ENCODE measurements at places on chromosomes 11 and 22. TPM values are rescaled to one million over a fixed set of nuclear protein-coding genes. Genes with fewer than 3 reads are reported as not detected.

KRTAP5-1 gene
- not detected for total RNA-seq

- DNase-seq = no peak
These were observed 1529.8 kb downstream of the FAM181B start for GRCh38 chr11:81203876-81204275.

DNA sequence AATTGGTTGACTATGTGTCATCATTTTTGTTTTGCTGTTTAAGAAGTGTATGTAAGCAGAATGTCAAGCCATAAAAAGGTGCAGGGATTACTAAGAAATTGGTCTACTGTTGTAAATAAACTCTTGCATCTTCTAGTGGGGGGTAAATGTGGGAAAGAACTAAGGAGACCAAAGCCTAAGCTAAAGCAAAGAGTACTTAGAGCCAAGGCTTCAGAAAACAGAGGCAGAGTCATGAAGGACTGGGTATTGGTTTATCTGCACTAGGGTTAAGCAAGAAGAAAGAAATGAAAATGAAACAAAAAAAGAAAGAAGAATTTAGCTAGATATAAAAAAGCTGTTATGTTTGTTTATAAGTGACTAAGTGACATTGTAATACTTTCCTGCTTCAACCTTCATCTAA, 628.1 kb downstream of the METTL15 start:
- no peak for DNase-seq

- DNase-seq = no peak
These were observed 53.1 kb downstream of the FBXO7 start for GRCh38 chr22:32527756-32528155.

DNA sequence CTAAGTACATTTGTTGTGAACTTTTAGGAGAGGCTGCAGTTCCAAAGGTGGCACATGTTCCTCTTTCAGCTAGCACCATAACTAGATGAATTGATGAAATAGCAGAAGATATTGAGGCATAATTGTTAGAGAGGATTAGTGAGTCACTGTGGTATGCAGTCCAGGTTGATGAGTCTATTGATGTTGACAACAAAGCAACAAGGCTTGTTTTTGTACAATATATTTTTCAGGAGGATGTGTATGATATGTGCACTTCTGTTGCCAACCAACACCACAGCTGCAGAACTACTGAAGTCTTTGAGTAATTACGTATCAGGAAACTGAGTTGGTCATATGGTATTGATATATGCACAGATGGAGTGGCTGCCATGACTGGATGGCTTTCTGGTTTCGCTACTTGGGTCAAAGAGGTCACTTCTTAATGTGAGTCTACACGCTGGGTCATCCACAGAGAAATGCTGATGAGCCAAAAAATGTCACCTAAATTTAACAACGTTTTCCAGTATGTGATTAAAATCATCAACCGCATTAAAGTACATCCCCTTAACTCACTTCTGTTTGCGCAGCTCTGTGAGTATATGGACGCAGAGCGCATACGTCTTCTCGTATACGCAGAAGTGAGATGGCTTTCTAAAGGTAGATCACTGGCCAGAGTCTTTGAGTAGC, 261.3 kb upstream of the ANO5 start:
- no peak for DNase-seq

DNA sequence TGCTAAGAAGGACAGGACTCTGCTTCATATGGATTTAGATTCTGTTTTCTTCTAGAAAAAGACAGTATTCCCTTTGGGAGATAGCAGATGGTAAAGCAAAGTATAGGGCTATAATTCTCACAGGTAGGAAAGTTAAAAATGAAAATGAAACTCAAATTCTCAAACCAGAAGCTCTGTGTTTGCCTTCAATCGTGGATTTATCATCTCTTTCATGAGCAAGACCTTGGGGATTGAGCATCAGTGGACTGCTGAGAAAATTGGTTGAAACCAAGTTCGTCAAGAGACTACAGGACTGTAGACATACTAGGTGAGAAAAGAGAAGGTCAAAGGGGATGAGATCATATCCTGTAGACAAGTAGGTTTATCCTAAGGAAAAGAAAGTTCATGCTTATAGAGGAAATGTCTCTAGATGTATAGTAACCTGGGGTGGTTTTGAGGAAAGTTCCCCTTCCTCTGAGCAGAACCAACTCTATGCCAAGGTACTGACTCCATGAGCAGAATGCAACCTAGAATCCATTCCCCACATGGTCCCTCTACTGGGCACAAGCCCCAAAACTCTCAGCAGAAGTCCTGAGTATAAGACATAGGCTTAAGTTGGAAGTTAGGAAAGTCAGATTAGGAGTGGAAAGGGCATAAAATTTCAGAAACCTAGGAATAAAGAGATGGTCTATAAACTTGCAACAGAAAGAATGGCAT, 46.5 kb downstream of the SLC5A12 start:
- DNase-seq = no peak

- no peak for DNase-seq
These were observed 4.1 kb upstream of the STT3A start for GRCh38 chr11:125588505-125588904.

GRCh38 chr11:103326070-103326794, 217.0 kb downstream of the DYNC2H1 start:
- no peak for DNase-seq

DNA sequence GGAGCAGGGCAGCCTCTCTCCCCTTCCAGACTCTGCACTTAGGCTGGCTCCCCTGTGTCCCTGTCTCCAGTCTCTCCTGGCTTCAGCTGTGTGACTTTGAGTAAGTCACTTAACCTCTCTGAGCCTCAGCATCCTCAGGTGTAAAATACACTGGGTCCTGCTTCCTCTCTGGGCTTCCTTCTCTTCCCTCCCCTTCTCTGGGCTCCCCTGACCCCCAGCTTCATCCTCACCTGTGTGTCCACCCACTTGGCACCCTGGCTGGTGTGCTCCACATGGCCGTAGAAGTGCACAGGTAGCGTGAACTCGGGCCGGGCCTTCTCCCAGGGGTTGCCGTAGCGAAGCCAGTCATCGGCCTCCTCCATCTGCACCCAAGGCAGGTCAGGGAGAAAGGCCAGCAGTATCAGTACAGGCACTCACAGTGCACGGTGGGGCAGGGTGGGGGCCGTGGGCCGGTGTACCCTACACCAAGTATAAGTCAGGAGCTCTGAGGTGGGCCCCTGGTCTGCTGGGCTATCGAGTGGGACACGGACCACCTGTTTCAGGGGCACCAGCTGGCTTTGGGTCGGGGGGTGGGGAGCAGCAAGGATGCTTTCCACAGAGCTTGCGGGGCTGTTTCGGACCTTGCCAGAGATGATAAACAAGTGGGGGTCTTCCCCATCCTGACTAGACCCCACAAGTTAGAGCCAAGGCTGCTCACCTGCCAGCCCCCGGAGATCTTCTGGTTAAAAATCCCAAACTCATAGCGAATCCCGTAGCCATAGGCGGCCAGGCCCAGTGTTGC, 2.0 kb downstream of the PYGM start:
- no peak for DNase-seq

DGAT2 gene
- 6.9 TPM for total RNA-seq

GRCh38 chr11:22656130-22656529, 10.3 kb upstream of the GAS2 start:
- DNase-seq = no peak

TMEM184B gene
- 50.6 TPM for total RNA-seq

DNA sequence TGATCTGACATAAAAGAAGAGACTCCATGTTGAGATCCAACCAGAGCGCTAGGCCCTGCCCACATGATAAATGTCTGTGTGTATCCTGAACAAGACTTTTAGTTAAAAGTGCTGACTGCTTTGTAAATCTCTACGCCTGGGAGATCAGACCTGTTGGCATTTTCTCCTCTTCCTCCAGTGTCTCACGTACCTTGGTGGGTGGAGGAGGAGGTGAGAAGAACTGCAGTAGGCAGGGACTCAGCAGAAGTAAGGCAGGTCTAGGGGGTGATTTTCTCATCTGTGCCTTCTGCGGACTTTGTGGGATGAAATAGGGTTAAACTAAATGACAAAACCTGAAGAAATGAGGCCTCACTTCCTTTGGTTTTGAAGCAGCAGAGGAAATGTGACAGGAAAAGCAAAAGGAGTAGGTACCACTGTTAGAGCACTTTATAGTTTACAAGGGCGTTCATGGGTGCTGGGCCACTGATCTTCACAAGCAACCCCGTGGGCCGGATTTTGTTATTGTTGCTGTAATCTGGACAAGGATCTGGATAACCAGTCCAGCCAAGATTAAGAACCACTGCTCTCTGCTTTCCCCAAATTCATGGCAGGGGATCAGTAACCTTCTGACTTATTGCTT, 36.7 kb upstream of the PLET1 start:
- no peak for DNase-seq

DNA sequence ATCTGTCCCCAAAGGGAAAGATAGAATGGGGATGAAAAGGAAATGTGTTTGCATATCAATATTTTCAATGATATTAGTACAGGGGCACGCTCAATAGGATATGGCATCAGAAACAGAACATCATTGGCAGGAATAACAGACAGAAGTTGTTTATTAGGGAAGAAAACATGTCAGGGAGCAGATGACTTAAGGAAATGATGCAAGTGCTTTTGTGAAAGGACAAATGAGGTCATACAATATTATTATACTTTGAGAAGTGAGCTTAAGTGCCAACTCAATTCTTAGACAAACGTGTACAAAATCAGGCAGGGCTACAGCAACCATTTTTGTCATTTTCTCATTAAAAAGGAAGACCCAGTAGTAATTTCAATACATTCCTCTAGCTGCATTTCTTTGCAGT, 388.4 kb downstream of the SOX6 start:
- no peak for DNase-seq

- no peak for DNase-seq
These were observed 27.7 kb downstream of the RNH1 start for GRCh38 chr11:479311-479710.

GRCh38 chr22:43476341-43476740, 64.5 kb downstream of the MPPED1 start:
- DNase-seq = no peak

All from left ventricle myocardium inferior (tissue), 1 donor.